ENCODE measurements at places on chromosomes 4 and X. TPM values are rescaled to one million over a fixed set of nuclear protein-coding genes. Genes with fewer than 3 reads are reported as not detected.

DNA sequence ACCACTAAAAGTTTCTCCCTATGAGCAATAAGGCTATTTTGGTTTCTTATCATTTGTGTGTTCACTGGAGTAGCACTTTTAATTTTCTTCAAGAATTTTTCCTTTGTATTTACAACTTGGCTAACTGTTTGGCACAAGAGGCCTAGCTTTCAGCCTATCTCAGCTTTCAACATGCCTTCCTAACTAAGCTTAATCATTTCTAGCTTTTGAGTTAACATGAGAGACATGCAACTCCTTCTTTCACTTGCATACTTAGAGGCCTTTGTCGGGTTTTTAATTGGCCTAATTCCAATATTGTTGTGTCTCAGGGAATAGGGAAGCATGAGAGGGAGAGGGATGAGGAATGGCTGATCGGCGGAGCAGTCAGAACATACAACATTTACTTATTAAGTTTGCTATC lies 349.8 kb downstream of the OPHN1 start:
- no peak for DNase-seq
- no peak overlapping the region for H3K4me3 ChIP-seq
- no peaks in the 10 kb centered on the region for H3K27me3 ChIP-seq
- H3K27ac ChIP-seq: no peak overlapping the region
- no peaks in the 10 kb centered on the region for H3K36me3 ChIP-seq

DNA sequence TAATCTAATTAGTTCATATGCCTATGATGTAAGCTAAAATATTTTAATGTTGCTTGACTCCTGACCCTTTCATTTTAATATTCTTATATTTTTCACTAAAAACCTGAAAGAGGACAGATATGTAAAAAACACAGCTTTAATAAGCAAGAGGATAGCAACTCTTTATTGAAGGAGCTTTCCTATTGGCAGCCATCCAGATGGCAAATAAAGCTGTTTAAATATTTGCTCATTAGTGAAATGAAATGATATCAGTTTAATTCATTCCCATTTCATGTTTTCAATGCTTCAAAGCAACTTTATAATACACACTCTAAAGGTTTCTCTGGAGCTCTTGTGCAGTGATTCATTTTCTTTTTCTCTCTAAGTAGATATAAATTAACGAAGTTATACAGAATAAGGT lies 473.4 kb downstream of the PCDH7 start:
- no peak overlapping the region for H3K27ac ChIP-seq
- no peaks in the 10 kb centered on the region for H3K27me3 ChIP-seq
- no peak overlapping the region for H3K4me3 ChIP-seq
- no peaks in the 10 kb centered on the region for H3K4me1 ChIP-seq

- DNase-seq: no peak
- H3K36me3 ChIP-seq: peaks cover 8% of the 10 kb centered on the region
- no peak overlapping the region for H3K4me3 ChIP-seq
- no peak overlapping the region for H3K27ac ChIP-seq
Observed at GRCh38 chrX:41912923-41913322, 10.4 kb downstream of the CASK start.

DNA sequence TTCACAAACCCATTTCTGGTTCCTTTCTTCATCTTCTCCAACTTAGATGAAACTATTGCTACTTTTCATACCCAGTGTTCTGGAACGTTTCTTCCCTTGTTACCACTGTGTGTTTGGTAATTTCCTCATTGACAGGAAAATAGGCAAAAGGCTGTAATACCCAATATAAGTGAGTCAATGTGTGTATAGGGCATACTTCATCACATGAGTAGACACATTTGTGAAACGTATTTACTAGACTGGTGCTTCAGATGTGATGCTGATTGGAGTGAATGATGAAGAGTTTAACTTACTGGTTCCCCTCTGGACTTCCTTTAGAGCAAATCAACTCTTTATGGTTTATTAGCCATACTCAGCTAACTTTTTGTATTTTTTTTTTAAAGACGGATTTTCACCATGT lies 195.1 kb upstream of the ATP6AP2 start:
- peaks cover 3% of the 10 kb centered on the region for H3K4me1 ChIP-seq
- H3K27ac ChIP-seq: no peak overlapping the region
- H3K36me3 ChIP-seq: no peaks in the 10 kb centered on the region
- no peak for DNase-seq

DNA sequence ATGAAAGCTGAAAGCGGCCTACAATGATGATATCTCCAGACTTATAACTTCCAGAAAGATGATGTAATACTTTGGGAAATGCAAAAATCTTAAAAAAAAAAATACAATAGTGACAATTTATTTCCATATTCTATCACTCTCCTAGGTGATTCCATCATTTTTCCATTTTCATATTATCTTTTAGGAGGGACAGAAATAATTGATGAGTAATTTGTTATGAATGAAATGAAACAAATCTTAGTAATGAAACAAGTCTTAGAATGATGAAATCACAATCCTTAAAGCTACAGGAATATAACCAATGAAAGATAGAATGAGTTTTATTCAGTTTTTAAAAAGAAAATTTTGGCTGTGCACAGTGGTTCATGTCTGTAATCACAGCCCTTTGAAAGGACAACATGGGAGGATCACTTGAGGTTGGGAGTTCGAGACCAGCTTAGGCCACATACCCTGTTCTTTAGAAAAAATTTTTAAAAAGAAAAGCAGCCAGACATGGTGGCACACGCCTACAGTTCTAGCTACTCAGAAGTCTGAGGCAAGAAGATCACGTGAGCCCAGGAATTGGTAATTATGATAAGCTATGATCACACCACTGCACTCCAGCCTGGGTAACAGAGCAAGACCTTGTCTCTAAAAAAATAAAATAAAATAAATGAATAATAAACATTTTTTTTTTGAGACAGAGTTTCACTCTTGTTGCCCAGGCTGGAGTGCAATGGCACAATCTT lies 21.7 kb downstream of the CLOCK start:
- H3K36me3 ChIP-seq: peaks cover 22% of the 10 kb centered on the region
- H3K4me1 ChIP-seq: peaks cover 1% of the 10 kb centered on the region
- DNase-seq: no peak

- no peak for DNase-seq
- peaks cover 4% of the 10 kb centered on the region for H3K36me3 ChIP-seq
- no peaks in the 10 kb centered on the region for H3K4me1 ChIP-seq
- peaks cover 5% of the 10 kb centered on the region for H3K27me3 ChIP-seq
- no peak overlapping the region for H3K27ac ChIP-seq
- no peak overlapping the region for H3K4me3 ChIP-seq
Observed at GRCh38 chr4:113969709-113970334, 9.6 kb downstream of the ARSJ start.

GRCh38 chr4:88858752-88859151 lies 161.1 kb upstream of the NAP1L5 start:
- H3K4me3 ChIP-seq: no peak overlapping the region
- DNase-seq: no peak
- no peaks in the 10 kb centered on the region for H3K4me1 ChIP-seq
- H3K36me3 ChIP-seq: no peaks in the 10 kb centered on the region
- peaks cover 11% of the 10 kb centered on the region for H3K27me3 ChIP-seq
- H3K27ac ChIP-seq: no peak overlapping the region

GRCh38 chrX:29834764-29835163 lies 380.6 kb upstream of the MAGEB2 start:
- no peaks in the 10 kb centered on the region for H3K27me3 ChIP-seq
- H3K4me1 ChIP-seq: no peaks in the 10 kb centered on the region
- H3K4me3 ChIP-seq: no peak overlapping the region
- no peak for DNase-seq
- H3K36me3 ChIP-seq: no peaks in the 10 kb centered on the region

- no peak for DNase-seq
- no peak overlapping the region for H3K27ac ChIP-seq
- H3K4me1 ChIP-seq: no peaks in the 10 kb centered on the region
- peaks cover 18% of the 10 kb centered on the region for H3K27me3 ChIP-seq
Observed at GRCh38 chr4:112532267-112532666, 16.3 kb upstream of the NEUROG2 start.

GRCh38 chr4:93994175-93994994 lies 165.8 kb downstream of the ATOH1 start:
- H3K36me3 ChIP-seq: no peaks in the 10 kb centered on the region
- no peak overlapping the region for H3K4me3 ChIP-seq
- H3K27me3 ChIP-seq: no peaks in the 10 kb centered on the region
- no peak for DNase-seq
- no peak overlapping the region for H3K27ac ChIP-seq

GRCh38 chrX:40154853-40155588 lies 57.3 kb upstream of the BCOR start:
- peak overlapping the region; percentile 85 for H3K4me3 ChIP-seq
- DNase-seq: no peak
- peak overlapping the region; percentile 75 for H3K27ac ChIP-seq
- peaks cover 3% of the 10 kb centered on the region for H3K27me3 ChIP-seq
- H3K4me1 ChIP-seq: peaks cover 6% of the 10 kb centered on the region
- H3K36me3 ChIP-seq: no peaks in the 10 kb centered on the region

DNA sequence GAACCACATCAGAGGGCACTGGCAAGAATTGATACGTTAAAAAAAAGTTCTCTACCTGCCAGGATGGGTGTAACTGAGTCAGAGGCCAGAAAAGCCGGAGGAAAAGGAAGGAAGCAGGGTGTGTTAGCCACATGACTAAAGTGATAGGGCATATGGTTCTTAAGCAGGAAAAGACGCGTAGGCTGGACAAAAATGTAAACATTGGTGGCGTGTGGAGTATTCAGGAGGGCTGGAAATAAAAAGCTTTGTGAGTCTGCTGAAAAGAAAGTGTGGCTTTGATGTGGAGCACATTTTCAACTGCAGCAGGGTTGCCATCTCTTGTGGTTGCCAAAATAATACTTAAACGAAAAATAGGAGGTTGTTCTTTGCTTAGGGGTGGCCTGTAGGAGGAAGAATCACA lies 186.5 kb upstream of the RPL34 start:
- no peaks in the 10 kb centered on the region for H3K27me3 ChIP-seq
- H3K27ac ChIP-seq: peak overlapping the region; percentile 85
- peaks cover 35% of the 10 kb centered on the region for H3K4me1 ChIP-seq
- peaks cover 11% of the 10 kb centered on the region for H3K36me3 ChIP-seq

GRCh38 chr4:127143460-127144195 lies 489.1 kb upstream of the INTU start:
- no peaks in the 10 kb centered on the region for H3K27me3 ChIP-seq
- no peak overlapping the region for H3K4me3 ChIP-seq
- DNase-seq: no peak
- no peaks in the 10 kb centered on the region for H3K4me1 ChIP-seq
- no peak overlapping the region for H3K27ac ChIP-seq

GRCh38 chr4:28075401-28075956 lies 1214.8 kb downstream of the STIM2 start:
- DNase-seq: no peak
- no peaks in the 10 kb centered on the region for H3K36me3 ChIP-seq
- H3K27me3 ChIP-seq: no peaks in the 10 kb centered on the region
- H3K4me1 ChIP-seq: no peaks in the 10 kb centered on the region

DNA sequence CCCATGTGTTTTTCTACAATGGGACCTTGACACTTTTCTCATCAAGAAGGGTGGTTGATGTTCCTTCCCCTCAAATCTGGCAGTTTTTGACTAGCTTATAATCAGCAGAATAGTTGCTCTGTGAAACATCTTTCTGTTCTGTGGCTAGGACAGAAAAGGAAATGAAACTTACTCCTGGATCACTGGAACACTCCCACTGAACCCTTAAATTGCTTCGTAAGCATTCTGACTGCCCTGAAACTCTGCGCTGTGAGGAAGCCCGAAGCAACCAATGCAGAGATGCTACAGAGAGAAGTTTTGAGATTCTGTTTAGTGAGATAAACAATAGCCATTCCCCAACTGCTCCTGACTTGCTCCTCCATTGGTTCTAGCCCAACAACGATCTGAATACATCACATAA lies 602.2 kb downstream of the CENPC start:
- no peaks in the 10 kb centered on the region for H3K27me3 ChIP-seq
- no peak overlapping the region for H3K4me3 ChIP-seq
- no peak overlapping the region for H3K27ac ChIP-seq
- H3K4me1 ChIP-seq: no peaks in the 10 kb centered on the region
- DNase-seq: no peak

GRCh38 chrX:20181598-20182329 lies 40.1 kb upstream of the EIF1AX start:
- peak overlapping the region; percentile 10 for H3K4me3 ChIP-seq
- H3K4me1 ChIP-seq: peaks cover 12% of the 10 kb centered on the region
- no peak for DNase-seq
- peak overlapping the region; percentile 86 for H3K27ac ChIP-seq
- no peaks in the 10 kb centered on the region for H3K27me3 ChIP-seq
- peaks cover 23% of the 10 kb centered on the region for H3K36me3 ChIP-seq

- no peaks in the 10 kb centered on the region for H3K27me3 ChIP-seq
- DNase-seq: no peak
- H3K4me1 ChIP-seq: peaks cover 5% of the 10 kb centered on the region
- H3K27ac ChIP-seq: no peak overlapping the region
Observed at GRCh38 chr4:37964734-37965457, 4.7 kb downstream of the PTTG2 start.

- no peak overlapping the region for H3K4me3 ChIP-seq
- DNase-seq: no peak
- H3K27ac ChIP-seq: no peak overlapping the region
- peaks cover 19% of the 10 kb centered on the region for H3K27me3 ChIP-seq
Observed at GRCh38 chr4:53633608-53634007, 42.3 kb upstream of the LNX1 start.

DNA sequence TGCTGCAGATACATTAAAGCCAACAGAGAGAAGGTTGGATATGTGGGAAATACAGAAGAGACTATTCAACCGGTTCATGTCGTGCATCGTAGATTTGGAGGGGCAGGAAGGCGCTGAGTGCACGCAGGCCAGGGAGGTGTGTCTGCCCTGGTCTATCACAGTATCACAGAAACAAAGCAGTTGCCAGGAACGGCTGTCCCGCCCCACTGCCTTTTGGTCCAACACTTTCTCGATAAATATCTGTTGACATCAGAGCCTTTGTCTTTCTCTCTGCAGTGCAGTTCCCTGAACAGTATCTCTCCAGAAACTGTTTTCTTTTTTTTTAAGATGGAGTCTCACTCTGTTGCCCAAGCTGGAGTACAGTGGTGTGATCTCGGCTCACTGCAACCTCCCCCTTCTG lies 151.1 kb upstream of the BCOR start:
- H3K4me1 ChIP-seq: peaks cover 6% of the 10 kb centered on the region
- peaks cover 3% of the 10 kb centered on the region for H3K27me3 ChIP-seq
- H3K27ac ChIP-seq: no peak overlapping the region
- no peak overlapping the region for H3K4me3 ChIP-seq

GRCh38 chr4:1754336-1754735 lies 33.0 kb downstream of the TACC3 start:
- no peaks in the 10 kb centered on the region for H3K36me3 ChIP-seq
- H3K4me1 ChIP-seq: peaks cover 2% of the 10 kb centered on the region
- H3K27ac ChIP-seq: no peak overlapping the region
- DNase-seq: no peak
- H3K27me3 ChIP-seq: no peaks in the 10 kb centered on the region
- no peak overlapping the region for H3K4me3 ChIP-seq

CCDC149 gene
- not detected for total RNA-seq

KLHL2 gene
- total RNA-seq: 37.7 TPM

POU3F4 gene
- total RNA-seq: not detected

FAM149A gene
- 0.88 TPM for total RNA-seq

CBLL2 gene
- total RNA-seq: not detected

RS1 gene
- not detected for total RNA-seq

MAML3 gene
- total RNA-seq: 4.6 TPM

SAP30 gene
- total RNA-seq: 15.5 TPM

SPANXB1 gene
- not detected for total RNA-seq

NR0B1 gene
- total RNA-seq: not detected

TKTL2 gene
- not detected for total RNA-seq

H2BW2 gene
- total RNA-seq: not detected

TSPAN7 gene
- total RNA-seq: not detected

STATH gene
- not detected for total RNA-seq

PDE6B gene
- 23.2 TPM for total RNA-seq
